ENCODE measurements at places on chromosomes 13 and 19.

DNA sequence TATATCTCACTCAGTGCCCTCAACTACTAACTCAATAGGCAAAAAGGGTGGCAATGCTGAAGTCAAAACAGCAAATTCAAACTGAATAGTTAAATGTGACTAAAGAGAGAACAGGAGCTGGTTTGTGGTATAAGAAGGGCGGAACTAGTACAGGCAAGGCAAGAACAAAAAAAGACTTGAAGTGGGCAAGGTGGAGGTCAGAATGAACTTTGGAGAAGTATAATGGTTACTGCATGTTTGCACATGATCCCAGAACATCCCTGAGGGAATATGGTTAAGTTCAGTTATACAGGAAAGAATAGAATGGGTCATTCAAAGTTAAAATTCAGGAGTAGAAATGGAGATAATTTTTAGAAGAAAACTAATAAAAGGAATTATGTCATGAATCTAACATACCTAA is 85.5 kb downstream of the DIAPH3 start:
- DNase-seq, result no peak

GRCh38 chr13:45519493-45519892 is 54.8 kb downstream of the COG3 start:
- no peak for DNase-seq

GRCh38 chr19:18104793-18105131 is 7.2 kb downstream of the MAST3 start:
- no peak for DNase-seq

DNA sequence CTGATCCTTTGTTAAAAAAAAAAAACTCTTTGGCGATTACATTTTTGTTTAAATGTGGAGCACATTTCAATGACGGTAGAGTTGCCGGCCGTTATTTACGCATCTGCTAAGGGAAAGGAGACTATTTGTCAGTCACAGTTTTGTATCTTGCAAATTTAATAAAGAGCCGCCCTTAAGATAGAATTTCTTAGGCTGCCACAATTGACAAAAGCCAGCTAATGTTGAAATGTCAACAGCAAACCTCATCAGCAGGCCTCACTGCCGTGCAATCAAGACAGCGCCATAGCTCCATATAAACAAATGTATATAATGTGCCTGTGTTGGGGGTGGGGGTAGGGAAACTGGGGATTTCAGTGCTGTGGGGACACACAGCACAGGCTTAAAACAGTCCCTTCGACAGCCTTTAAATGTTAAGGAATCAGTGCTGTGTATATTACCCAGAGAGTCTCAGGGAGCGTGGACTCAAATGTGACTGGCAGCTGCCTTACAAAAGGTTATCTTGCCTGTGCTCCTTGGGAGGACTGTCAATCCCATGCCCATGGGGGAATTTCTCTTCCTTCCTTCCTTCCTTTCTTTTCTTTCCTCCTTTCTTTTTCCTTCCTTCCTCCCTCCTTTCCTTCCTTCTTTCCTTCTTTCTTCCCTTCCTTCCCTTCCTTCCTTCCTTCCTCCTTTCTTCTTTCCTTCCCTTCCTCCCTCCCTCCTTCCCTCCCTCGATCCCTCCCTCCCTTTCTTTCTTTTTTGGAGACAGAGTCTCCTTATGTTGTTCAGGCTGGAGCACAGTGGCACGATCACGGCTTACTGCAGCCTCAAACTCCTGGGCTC is 108.0 kb downstream of the URI1 start:
- no peak for DNase-seq

DNA sequence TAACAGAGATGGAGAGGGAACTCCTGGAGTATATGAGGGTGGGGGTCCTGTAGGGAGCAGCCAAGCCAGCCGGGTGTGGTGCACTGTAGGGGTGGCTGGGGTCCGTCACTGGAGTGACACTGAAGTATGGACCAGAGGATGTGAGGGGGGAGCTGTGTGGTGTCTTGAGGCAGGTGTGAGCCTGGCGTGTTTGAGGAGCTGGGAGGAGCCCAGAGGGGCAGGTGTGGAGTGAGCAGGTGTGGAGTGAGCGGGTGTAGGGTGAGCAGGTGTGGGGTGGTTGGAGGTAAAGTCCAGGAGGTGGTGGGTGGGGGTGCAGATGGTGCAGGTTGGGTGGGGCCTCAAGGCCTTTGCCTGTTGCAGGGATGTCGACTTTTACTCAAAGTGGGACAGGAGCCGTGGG is 5.9 kb downstream of the B3GNT8 start:
- no peak for DNase-seq

DNA sequence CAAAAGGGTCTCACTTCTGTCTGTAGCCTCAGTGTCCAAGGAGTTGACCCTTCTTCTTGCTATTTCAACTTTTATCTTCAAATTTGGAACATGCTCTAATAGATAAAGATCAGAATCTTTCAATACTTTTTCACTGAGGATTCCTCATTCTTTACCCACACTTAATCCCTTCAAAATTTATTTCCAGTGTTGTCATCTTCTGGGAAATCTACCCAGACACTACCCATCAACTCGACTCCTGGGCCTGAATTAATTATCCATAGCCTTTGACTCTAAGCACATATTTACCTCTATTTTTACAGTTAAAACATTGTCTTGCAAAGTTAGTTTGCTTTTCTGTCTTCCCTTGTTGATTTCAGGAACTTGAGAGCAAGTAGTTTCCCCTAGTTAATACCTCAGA is 1022.5 kb downstream of the PCDH9 start:
- no peak for DNase-seq

Data from SHP77 treated with DMSO at 0.1 percent for 48 hours (cell line).